Chondrocyte (in vitro differentiated cells): ENCODE measurements at places on chromosomes 2 and 18.
A peak's percentile ranks its signal among the peaks of the same experiment; 100 is the strongest.

DNA sequence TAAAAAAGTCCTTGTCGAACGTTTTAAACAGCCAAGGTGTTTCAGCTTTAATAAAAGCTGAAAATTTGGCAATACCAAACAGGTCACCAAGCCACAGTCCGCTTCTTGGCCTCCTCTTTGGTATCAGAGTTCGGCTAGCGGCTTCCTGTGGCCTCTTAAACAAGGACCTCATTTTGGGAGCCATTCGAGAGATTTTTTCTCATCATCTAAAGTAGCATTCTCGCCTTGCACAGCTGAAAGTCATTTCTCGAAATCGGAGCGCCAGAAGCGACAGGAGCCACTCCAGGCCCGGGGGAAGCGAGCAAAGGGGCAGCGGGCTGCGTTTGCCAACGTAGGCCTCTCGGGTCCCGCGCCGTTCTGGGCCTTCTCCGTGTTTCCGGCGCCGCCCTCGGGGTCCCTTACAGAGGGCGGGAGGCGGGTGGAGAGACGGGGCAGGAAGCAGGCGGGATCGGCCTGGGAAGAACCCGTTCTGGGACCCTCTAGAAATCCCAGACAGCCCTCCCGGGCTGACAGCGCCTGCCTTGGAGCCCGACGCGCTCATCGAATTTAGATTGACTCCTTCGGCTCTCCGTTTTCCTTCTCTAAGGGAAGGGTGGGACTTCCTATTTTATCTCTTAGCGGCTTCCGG is 522 bp upstream of the ZNF407 start:
- H3K4me1 ChIP-seq = peaks cover 26% of the 10 kb centered on the region
- no peak for DNase-seq
- peak overlapping the region; percentile 93 for H3K4me3 ChIP-seq
- H3K27ac ChIP-seq = peak overlapping the region; percentile 98

GRCh38 chr2:120578576-120579352 is 156.9 kb upstream of the GLI2 start:
- H3K27ac ChIP-seq = no peak overlapping the region
- peaks cover 40% of the 10 kb centered on the region for H3K27me3 ChIP-seq
- H3K4me1 ChIP-seq = no peaks in the 10 kb centered on the region
- H3K4me3 ChIP-seq = no peak overlapping the region
- H3K36me3 ChIP-seq = peaks cover 3% of the 10 kb centered on the region

DNA sequence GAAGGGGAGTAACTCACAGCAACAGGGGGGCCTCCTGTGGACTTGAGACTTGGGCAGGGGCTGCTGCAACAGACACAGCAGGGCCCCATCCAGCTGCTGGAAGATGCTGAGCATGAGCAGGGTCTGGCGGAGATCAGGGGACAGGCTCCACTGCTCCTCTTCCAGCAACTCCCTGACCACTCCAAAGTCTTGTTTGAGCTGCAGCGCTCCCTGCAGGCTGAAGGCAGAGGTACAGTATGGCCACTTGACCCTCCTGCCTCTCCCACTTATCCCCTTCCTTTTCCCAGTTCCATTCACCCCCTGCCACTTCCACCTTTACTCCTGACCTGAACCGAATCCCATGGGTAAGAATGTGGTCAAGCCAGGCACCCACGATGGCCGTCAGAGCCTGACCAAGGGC is 2.4 kb upstream of the MRPL53 start:
- H3K27ac ChIP-seq = peak overlapping the region; percentile 55
- no peak for DNase-seq
- H3K4me3 ChIP-seq = no peak overlapping the region
- H3K4me1 ChIP-seq = peaks cover 25% of the 10 kb centered on the region
- peaks cover 15% of the 10 kb centered on the region for H3K36me3 ChIP-seq
- H3K27me3 ChIP-seq = no peaks in the 10 kb centered on the region

GRCh38 chr2:29130295-29130694 is 15.1 kb downstream of the CLIP4 start:
- H3K27ac ChIP-seq = peak overlapping the region; percentile 78
- peaks cover 25% of the 10 kb centered on the region for H3K4me1 ChIP-seq
- H3K4me3 ChIP-seq = no peak overlapping the region
- H3K27me3 ChIP-seq = no peaks in the 10 kb centered on the region
